HL-60 (cell line): ENCODE measurements at places on chromosomes 1 and 21.

GRCh38 chr1:21280011-21280471 lies 10.2 kb downstream of the ECE1 start:
- DNase-seq: no peak

DNA sequence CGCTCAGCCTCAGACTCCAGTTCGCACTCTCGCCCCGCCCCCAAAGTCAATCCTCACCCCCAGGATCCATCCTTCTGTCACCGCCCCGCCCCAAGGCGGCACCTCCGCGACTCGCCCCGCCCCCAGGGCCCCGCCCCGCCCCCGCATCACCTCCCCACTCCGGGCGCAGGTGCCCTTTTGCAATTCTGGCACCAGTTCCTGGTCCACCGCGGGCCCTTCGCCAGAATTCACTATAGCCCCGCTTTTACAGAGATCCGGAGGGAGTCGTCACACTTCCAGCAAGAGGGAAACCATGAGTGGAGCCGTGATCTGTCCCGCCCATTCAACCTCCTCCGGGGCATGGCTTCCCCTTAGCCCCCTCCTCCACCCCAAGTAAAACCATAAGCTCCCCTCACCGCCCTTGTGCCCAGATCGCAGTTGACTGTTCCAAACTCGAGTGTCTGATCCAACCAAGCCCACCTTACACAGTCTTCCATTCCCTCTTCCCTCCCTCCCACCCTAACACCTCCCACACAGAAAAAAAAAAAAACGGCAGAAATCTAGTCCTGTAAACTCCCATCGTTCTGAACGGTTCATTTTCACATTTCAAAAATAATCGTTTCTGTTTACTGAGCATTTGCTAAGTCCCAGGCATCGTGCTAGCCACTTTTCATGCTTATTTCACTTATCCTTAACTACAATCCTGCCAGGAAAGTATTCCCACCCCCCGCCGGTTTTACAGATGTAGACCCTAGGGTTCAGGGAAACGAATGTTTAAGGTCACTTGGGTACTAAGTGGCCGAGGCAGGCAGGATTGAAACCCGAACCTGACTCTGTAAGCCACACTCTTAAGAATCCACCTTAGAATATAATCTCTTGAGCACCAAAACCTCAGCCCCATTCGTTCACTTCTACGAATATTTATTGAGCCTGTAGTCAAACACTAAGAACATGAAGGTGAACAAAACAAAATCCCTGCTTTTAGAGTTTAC lies 1.3 kb upstream of the DNAJC16 start:
- no peak for DNase-seq

DNA sequence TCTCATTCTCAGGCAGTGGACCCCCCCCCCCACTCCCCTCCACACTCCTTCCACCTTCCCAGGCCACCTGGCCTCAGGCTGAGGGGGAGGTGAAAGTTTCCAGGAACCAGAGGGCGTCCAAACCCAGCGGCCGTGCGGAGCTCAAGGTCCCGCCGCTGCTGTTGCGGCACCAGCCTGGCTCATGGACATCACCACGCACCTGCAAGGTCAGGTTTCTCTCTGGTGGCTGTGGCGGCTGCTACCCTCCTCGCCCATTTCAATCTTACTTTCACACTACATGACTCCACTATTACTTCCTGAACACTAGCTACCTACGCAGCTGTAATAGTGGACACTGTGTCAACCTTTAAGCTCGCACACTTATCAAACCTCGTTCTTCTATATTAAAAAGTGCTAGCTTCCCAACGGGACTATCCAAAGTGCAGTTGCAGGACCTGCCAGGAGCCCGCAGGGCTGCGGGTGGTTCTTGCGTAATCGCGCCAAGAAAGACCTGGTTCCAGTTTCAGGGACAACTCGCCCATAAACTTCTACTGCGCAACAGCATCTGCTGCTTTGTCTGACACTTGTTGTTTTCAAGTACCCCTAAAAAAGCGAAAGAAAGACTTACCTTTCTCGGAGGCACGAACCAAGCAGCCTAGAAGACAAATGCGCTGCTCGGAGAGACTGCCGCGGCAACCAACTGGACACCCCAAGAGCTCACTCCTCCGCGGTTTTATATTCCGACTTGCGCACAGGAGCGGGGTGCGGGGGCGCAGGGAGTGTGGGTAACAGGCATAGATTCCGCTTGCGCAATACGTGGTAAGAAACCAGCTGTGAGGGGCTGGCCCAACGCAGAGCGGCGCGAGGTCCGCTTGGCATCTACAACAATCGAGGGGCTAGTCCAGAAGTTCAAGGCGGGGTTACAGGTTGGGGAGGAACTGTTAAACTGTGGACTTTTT lies at the start of gene DIRAS3:
Gene DIRAS3 (minus strand): TSS at position 687 of the 938 bp plus-strand sequence. CDS start 3,330 bp downstream, outside the sequence.
- DNase-seq: no peak

GRCh38 chr1:87359586-87359985 lies 30.9 kb downstream of the LMO4 start:
- DNase-seq: no peak

DNA sequence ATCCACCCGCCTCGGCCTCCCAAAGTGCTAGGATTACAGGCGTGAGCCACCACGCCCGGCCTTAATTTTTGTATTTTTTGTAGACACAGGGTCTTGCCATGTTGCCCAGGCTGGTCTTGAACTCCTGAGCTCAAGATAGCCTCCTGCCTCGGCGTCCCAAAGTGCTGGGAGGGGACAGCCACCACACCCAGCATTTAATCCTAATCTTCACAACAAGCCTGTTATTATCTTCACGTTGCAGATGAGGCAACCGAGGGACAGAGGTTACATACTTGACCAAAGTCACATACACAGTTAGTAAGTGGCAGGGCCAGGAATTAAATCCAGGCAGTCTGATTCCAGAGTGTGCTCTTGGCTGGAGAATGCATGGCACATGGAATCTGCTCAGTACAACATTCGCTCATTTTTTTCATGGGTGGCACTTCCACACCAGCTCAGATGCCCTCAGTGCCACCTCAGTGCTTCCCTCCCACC lies 4.8 kb upstream of the GPR37L1 start:
- DNase-seq: no peak

- DNase-seq: no peak
Measured at GRCh38 chr1:212702672-212703071, 3.0 kb upstream of the BATF3 start.

- DNase-seq: no peak
Measured at GRCh38 chr1:236030534-236030933, 34.4 kb downstream of the NID1 start.

GRCh38 chr1:102640872-102641271 lies 467.4 kb downstream of the COL11A1 start:
- DNase-seq: no peak

GRCh38 chr1:230303069-230303468 lies 123.1 kb downstream of the PGBD5 start:
- DNase-seq: no peak

- no peak for DNase-seq
Measured at GRCh38 chr1:7623842-7624241, 147.3 kb upstream of the VAMP3 start.

GRCh38 chr1:165452336-165453130 lies 7.6 kb upstream of the RXRG start:
- DNase-seq: no peak

- DNase-seq: no peak
Measured at GRCh38 chr1:54973205-54973921, 7.1 kb upstream of the TMEM61 start.

DNA sequence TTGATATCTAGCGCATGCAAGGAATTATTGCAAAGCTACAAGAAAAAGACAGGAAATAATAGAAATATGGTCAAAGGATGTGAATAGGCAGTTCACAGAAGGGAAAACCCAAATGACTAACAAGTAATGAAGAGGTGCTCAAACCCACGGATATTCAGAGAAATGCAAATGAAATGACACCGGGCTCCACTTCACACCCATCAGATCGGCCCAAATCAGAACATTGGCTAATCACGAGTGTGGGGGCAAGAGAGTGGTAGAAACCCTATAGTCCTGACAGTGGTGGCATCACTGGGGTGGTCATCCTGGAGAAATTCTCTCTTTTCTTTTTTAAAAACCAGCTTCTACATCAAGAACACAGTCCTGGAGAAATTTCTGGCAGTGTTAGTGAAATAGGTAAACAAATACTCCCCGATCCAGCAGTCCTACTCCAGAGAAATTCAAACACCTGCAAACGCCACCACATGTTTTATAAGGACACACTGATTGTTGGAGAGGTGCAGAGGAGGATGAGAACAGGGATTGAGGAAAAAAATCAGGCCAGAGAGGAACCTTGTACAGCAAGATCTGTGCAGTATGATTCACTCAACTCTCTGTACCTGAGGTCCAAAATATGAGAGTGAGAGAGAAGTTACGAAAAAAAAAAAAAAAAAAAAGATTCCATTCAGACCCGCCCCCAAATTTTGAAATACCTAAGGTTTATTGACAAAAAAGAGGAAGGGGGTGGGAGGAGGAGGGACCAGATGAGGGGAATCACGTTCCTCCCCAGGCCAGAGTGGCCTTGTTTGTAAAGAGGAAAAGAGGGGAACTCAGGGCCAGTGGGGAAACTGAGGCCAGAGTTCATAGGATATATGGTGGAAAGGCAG lies 9.2 kb upstream of the TNFRSF1B start:
- DNase-seq: no peak

DNA sequence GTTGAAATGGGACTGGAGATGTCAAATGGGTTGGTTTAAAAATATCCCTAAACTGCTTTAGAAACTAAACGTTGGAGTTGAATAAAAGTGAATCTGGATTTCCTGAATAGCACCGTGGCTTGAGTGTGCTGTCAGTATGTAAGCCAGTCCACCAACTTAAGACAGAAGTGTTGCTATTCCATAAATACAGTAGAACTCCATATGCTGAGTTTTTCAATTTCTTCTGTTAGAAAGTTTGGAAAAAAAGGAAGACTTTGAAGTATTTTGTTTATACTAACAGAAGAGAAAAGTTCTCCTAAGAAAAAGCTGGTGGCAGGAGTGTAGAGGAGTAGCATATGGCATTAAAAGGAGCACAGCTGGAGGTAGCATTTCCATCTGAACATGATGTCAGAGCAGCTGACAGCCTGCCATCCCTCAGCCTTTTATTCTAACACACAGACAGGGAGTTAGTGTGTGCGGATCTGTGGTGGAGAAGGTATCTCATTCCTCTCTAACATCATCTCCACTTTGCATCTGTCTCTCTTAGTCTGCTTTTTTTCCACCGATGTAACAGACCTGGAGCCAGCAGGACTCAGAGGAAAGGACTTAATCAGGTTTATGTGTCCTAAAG lies at the start of gene ZBTB18:
Gene ZBTB18 (plus strand): TSS at position 449 of the 610 bp plus-strand sequence. CDS start 149 bp downstream, at position 598.
- DNase-seq: no peak

DNA sequence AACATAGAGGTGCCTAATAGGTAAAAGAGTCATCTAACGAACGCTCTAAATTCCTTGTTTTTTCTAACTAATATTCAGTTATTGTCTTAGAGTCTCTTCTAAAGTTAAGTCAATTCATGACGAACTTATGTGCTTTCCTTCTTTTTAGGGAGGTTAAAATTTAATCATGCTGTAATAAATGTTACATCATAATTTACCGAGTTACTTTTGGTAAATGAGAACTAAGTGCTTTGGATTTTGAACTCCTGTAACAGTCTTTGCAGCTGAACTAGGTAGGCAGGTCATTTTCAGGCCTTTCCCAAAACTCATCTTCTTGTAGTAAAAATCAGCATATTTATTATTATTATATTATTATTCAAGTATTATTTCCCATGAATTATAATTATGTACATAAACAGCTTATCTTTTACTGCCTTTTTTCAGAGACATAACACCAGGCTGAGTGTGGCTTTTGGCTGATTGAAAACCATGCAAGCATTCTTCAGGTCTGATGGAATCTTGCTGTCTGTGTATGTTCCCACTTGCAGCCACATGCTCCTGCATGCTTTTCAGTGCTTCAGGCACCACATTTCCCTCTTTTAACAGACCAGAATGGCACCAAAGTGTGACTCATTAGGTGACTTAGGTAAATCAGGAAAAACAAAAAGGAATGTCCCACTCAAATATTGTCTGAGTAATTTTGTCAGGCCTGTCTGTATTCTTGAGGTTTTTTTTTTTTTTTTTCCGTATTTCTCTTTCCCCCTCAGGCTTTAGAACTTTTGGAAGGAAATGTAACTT lies 81.0 kb upstream of the CD55 start:
- DNase-seq: no peak

DNA sequence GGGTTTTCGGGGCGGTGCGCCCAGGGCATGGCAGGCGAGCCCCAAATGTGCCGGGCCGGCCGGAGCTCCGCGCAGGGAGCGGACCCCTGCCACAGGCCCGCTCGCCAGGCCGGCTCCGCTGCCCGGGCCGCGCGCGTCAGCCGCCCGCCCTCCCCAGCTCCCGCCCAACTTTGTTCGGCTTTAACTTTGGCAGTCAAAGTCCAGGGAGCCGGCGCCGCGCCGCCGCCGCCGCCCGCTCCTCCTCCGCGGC lies 488 bp downstream of the SLC35D1 start:
- DNase-seq: no peak

DNA sequence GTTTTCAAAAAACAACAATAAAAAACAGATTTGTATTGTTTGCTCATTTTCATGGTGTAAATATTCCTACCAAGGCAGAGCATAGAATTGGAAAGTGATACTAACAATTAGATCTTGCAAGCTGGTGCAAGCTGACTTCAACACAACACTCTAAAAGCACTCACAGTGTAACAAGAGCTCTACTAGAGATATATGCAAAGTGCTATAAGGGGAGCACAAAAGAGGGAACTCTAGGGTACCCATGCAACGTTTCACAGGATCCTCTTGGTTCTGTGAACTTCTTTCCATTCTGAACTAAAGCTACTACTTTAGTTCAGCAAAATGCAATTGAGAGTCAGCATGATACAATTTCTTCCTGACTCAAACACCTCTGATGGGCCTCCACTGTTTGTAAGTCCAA lies 78.3 kb downstream of the ATP1B1 start:
- DNase-seq: no peak

- DNase-seq: no peak
Measured at GRCh38 chr1:59294423-59294822, 2.5 kb upstream of the FGGY start.

GRCh38 chr1:55214934-55215193 lies 300 bp downstream of the USP24 start:
- DNase-seq: no peak

- DNase-seq: no peak
Measured at GRCh38 chr1:26772687-26773086, 15.1 kb upstream of the PIGV start.

DNA sequence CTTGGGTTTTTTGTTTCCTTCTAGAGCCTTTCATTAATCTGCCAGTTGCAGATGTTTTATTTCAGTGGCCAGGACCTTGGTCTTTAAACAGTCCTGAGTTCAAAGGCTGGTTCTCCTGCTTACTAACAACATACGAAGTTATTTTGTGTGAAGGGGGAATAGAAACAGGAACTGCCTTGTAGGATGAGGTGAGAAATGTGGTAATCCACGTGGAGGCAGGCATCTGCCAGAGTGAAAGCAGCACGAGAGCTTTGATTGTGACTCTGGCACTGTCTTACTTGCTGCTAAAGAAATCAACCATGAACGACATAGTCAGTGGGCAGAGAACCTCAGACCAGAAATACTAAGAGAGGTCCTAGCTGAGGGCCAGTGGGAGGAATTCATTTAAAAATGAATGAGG lies 30.4 kb downstream of the TMEM63A start:
- DNase-seq: peak; percentile 63

GRCh38 chr1:51294566-51295184 lies 35.7 kb downstream of the TTC39A start:
- no peak for DNase-seq

GRCh38 chr1:99122039-99122438 lies 117.4 kb upstream of the PLPPR5 start:
- DNase-seq: no peak
